Adrenal gland (tissue), 19 donors: ENCODE measurements at places on chromosomes 2 and 18. TPM values are rescaled to one million over a fixed set of nuclear protein-coding genes. Genes with fewer than 3 reads are reported as not detected.

DNA sequence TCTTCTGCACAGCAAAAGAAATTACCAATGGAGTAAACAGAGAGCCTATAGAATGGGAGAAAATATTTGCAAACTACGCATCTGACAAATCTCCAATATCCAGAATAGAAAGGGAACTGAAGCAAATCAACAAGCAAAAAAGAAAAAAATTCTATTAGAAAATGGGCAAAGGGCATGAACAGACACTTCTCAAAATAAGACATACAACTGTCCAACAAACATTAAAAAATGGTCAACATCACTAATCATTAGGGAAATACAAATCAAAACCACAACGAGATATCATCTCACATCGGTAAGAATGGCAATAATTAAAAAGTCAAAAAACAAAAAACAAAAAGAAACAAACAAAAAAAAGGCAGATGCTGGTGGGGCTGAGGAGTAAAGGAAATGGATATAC, 356.4 kb downstream of the ADCYAP1 start:
- no peak overlapping the region for H3K27ac ChIP-seq
- no peaks in the 10 kb centered on the region for H3K27me3 ChIP-seq
- H3K4me3 ChIP-seq: no peak overlapping the region
- DNase-seq: no peak
- H3K4me1 ChIP-seq: no peaks in the 10 kb centered on the region

GRCh38 chr2:239668651-239669050, 267.8 kb upstream of the HDAC4 start:
- no peaks in the 10 kb centered on the region for H3K4me1 ChIP-seq
- no peak overlapping the region for H3K4me3 ChIP-seq
- no peak for DNase-seq

GRCh38 chr18:354003-354402, 86.2 kb upstream of the THOC1 start:
- no peaks in the 10 kb centered on the region for H3K36me3 ChIP-seq
- no peaks in the 10 kb centered on the region for H3K27me3 ChIP-seq
- H3K27ac ChIP-seq: no peak overlapping the region
- DNase-seq: no peak

GRCh38 chr2:239216614-239217273, 184.1 kb downstream of the HDAC4 start:
- DNase-seq: no peak
- no peaks in the 10 kb centered on the region for H3K36me3 ChIP-seq
- H3K4me3 ChIP-seq: no peak overlapping the region
- peaks cover 34% of the 10 kb centered on the region for H3K4me1 ChIP-seq

GRCh38 chr18:62498616-62499262, 24.1 kb upstream of the ZCCHC2 start:
- H3K36me3 ChIP-seq: no peaks in the 10 kb centered on the region
- no peak for DNase-seq
- no peak overlapping the region for H3K27ac ChIP-seq
- no peaks in the 10 kb centered on the region for H3K4me1 ChIP-seq

GRCh38 chr18:3083766-3084165, 70.8 kb upstream of the LPIN2 start:
- no peaks in the 10 kb centered on the region for H3K36me3 ChIP-seq
- no peaks in the 10 kb centered on the region for H3K4me1 ChIP-seq
- no peak overlapping the region for H3K4me3 ChIP-seq
- DNase-seq: no peak

DNA sequence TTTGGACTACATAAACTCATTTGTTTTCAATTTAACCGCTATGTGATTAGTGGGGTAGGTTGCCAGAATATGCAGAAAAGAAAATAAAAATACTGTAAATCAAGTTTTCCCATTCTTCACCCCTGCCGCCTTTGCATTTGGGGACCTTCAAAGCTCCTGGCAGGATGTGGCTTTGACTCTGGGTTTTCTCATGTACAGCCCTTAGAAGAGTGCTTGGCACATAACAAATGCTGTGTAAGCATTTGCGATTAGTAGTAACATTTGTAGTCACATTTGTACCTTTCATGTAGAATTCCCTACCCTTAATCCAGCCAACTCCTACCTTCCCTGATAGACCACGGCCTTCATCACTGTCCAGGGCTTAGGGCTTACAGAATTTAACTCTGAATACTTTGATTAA, 262.6 kb downstream of the MREG start:
- peaks cover 8% of the 10 kb centered on the region for H3K4me1 ChIP-seq
- H3K27ac ChIP-seq: no peak overlapping the region
- H3K36me3 ChIP-seq: no peaks in the 10 kb centered on the region
- no peak overlapping the region for H3K4me3 ChIP-seq

DNA sequence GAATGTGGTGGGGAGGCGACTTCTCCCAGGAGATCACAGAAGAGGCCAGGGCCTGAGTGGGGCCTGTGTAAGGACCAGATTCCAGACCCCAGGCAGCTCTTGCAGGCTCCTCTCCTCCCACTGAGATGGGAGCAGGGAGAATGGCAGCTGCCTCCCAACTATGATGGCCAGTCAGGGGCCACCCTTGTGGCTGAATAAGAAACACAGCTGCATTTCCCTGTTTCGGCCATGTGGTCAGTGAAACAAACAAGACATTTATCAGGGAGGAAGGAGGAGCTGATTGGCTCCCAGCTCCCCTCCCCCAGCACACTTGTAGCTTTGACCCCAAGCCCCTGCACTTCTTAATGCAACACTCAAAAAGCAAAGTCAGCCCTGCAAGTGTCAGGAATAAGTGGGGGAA, 143.5 kb downstream of the CELF4 start:
- H3K4me3 ChIP-seq: no peak overlapping the region
- DNase-seq: no peak
- H3K27me3 ChIP-seq: no peaks in the 10 kb centered on the region
- H3K36me3 ChIP-seq: no peaks in the 10 kb centered on the region

- H3K36me3 ChIP-seq: no peaks in the 10 kb centered on the region
- H3K4me1 ChIP-seq: no peaks in the 10 kb centered on the region
- H3K27ac ChIP-seq: peak overlapping the region; percentile 68
- H3K27me3 ChIP-seq: no peaks in the 10 kb centered on the region
Measured at GRCh38 chr18:77004555-77005380, 127.8 kb downstream of the MBP start.

The SLC14A1 gene
- total RNA-seq: 2.2 TPM
